ENCODE measurements at places on chromosomes 7 and 10.

DNA sequence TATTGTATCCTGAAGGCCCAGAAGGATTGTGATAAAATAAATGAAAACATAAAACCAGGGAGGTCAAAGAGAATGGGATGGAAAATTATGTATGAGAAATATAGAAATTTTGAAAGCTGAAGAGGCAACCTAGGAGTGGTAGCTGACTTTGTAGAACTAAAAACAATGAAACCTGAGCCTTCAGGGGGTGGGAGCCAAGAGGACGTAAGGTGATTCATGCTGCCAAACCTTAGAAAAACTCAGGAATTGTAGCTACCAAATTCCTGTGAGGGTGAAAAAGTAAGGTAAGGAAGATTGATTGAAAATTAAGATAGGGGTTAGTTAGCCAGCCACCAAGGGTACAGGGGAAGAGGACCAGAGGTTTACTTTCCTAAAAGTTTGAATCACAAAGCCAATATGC is 213.2 kb downstream of the KCND2 start:
- DNase-seq: no peak

DNA sequence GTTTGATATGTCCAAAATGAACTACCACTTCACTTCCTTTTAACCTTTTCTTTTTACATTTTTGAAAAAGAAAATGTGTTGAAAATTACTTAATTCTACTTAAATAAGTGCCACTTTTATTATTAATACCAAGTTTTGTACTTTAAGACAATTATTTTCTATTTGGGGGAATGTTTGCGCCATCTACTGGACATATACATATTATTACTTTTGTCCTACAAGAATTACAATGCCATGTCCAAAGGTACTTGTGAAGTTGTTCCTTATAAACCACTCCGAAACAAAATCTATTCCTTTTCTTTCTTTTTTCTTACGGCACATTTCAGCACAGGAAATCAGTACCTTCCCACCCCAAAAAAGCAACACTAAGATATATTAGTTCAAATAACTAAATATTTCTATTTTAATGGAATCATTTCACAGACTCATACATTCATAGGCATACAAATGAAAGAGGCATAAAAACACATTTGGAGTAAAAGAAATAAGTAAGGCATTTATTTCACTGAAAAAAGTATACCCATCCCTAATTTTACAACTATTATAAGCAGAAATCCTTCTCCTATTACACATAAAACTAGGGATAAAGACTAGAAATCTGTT is 169.9 kb downstream of the RNF133 start:
- no peak for DNase-seq

DNA sequence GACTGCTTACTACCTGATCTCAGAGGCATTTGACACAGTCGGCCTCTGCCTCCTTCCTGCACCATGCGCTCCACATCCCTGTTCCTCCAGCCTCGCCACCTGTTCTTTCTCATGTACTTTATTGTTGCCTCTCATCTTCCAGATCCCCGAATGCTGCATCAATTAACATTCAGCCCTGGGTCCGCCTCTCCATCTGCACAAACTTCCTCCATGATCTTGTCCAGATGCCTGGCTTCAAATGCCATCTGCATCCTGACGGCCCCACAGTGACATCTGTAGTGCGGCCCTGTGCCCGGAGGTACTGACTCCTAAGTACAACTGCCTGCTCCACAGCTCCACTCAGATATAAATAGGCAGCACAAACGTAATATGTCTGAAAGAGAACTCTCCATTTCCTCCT is 51.2 kb upstream of the STK17A start:
- DNase-seq: no peak

GRCh38 chr10:127878475-127879055 is 14.2 kb downstream of the CLRN3 start:
- no peak for DNase-seq

DNA sequence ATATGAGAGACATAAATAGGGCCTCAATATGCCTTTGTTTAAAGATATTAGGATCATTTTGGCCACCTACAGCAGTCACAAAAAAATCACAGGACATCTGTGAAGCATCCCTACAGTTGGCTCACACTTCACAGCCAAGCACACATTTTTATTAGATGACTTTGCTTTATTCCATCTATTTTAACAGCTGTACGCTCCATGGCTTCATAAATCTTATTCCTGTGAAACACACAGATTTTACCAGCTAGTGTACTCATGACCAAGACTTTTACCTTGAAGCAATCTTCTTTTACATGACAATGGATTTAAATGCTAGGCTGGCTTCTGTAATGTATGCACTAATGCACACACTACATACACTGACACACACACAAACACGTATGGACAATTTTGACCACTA is 254.8 kb upstream of the PITRM1 start:
- DNase-seq: no peak

GRCh38 chr7:151046603-151047573 is 1.4 kb upstream of the ASIC3 start:
- DNase-seq: no peak

GRCh38 chr7:21671859-21672258 is 129.0 kb downstream of the DNAH11 start:
- no peak for DNase-seq

DNA sequence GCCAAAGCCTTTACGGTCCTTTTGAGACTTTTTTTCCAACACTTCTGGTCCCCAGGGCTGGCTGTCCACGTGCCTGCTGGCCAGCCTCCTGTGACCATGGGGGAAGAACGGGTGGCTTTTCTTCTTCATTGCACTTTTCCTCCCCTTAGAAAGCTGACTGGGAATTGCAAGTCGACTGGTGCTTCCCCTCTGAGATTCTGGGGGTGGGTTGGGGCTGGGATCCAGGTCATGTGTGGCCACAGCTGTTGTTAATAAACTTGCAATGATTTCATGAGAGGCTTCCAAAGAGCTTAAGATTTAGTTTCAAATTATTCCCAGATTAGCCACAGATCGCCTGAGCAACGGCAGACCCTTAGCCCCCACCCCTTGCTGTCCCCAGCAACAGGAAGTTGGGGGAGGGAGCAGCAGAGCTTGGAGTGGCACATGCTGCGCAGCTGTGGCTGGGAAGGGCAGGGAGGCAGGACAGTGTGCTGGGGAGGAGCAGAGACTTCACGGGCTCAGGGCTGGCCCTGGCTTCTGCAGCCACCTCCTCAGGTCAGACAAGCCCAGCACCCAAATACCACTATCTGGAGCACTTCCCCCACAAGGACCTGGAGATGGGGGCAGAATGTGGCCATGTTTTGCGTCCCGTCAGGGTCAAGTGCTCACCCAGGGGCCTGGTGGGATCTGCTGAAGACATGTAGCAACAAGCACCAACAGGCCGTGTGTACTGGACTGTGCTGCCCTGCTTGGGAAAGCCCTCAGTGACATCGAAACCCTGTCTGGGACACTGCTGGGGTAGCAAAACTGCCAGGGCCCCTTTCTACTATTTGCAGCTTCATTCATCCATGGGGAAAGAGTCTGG is 147.1 kb downstream of the RNF216 start:
- no peak for DNase-seq

DNA sequence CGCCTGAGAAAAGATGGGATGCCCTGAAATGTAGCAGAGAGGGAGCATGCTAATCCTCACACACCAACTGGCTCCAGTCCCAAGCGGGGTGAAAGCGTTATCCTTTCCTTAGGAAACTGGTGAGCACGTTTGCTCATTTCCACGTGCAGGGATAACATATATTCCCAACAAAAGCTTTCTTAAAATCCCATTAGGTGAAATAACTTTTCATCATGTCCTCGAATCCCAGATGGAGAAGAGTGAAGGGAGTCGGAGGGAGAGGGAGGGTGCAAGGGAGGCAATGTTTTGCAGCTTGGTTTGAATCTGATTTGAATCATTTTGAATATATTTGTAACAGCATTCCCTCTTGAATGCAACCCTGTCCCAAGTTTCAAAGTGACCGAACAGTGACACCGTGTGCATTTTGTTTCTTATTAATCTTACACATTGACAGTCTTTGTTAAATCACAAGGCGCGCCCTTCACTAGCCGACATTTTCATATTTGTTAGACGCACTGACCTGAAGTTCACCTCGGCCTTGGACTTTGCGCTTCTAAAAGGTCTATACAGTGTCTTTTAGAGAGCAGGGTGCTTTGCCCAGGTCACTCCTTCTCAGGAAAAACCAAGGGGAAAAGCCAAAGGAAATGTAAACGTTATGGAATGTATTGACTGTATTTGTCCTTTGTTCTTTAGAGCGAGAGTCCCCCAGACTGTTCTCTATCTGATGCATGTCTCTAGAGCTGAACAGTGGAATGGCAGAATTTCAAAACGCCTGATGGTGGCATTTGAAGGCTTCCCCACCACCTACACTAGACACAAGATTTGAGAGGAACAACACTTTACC is 3.1 kb upstream of the HOXA4 start:
- no peak for DNase-seq

- no peak for DNase-seq
Measured at GRCh38 chr7:138701537-138701923, 368 bp upstream of the SVOPL start.

DNA sequence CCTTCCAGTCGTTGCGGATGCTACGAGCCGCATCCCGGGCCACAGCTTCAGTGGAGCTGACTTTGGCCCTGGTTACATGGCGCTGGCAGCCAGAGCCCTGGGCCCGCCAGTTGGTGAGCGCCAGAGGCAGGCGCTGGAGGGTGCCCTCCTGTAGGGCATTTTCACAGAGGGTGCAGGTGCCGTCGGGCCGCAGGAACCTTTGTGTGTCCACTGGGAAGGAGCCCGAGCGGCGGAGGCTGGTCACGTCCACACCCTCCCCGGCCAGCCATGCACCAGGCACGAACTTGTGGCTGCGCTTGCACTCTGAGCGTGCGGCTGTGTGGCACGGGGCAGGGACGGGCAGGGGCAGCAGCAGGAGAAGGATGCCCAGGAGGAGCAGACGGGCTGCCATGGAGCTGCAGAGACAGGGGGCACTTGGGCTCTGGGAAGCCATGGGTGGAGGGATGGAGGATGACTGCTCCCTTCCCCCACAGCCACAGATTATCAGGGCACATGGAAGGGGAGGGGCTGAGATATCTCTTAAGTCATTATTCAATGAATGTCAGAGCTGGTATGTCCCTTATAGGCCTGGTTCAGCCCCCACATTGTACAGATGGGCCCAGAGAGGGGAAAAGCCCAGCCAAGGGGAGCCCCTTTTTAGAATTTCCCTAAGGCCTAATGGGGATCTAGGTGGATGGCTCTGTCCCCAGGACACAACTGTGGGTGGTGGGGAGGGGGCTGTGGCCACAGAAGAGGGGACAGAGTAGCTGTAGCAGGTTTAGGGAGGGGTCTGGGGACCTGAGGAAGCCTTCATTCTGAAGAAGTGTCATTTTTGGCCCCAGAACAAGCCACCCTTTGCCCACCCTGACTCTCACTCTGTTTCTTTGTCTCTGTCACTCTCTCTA is 1.8 kb downstream of the PRF1 start:
- no peak for DNase-seq

DNA sequence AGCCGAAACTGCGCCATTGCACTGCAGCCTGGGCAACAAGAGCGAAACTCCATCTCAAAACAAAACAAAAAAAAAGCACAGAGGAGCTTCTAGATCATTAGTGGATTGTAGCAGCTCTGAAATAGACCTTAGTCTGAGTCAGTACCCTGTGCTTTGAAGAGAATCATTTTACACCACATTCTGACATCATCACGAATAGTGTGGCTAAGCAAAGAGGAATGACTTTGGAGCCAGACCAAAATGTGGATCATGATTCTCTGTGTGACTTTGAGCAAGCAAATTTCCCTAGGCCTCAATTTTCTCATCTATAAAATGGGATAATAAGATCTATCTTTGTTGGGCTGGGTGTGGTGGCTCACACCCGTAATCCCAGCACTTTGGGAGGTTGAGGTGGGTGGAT is 618.9 kb downstream of the CALN1 start:
- no peak for DNase-seq

DNA sequence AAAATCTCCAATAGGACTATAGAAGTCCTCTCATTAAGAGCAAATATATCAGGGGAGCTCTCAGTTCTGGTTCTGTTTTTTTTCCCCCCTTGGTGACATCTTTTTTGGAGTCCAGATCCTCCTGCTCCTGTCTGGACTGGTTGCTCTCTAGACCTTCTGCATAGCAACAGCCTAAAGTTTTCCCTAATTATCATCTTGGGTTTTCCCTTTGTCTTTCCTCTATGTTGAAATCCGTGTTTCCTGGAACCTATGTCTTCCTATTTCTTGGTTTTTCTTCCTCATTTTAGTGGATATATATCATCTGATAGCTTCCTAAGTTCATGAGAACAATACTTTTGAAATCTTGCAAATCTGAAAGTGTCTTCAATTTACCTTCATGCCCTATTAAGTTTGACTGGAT is 29.7 kb upstream of the MTERF1 start:
- no peak for DNase-seq

- DNase-seq: no peak
Measured at GRCh38 chr10:85177767-85178166, 849.4 kb downstream of the CCSER2 start.

GRCh38 chr7:3087243-3087755 is 43.6 kb upstream of the CARD11 start:
- no peak for DNase-seq

DNA sequence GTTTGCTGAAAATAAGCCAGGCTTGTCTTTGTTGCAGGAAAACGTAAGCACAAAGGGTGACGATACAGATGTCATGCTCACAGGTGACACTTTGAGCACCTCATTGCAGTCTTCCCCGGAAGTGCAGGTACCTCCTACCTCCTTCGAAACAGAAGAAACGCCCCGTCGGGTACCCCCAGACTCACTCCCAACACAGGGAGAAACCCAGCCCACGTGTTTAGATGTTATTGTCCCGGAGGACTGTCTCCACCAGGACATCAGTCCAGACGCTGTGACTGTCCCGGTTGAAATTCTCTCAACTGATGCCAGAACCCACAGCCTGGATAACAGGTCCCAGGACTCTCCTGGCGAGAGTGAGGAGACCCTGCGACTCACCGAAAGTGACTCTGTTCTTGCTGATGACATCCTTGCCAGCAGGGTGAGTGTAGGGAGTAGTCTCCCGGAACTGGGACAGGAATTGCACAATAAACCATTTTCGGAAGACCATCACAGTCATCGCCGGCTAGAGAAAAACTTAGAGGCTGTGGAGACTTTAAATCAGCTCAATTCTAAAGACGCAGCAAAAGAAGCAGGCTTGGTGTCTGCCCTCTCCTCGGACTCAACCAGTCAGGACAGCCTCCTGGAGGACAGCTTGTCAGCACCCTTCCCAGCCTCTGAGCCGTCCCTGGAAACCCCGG is 18.3 kb upstream of the BHLHA15 start:
- no peak for DNase-seq

- DNase-seq: no peak
Measured at GRCh38 chr7:43163885-43164284, 51.4 kb downstream of the HECW1 start.

Data from activated CD4-positive, alpha-beta T cell treated with anti-CD3 and anti-CD28 coated beads for 1 hour (primary cell).